ENCODE measurements at places on chromosomes 4 and X. TPM values are rescaled to one million over a fixed set of nuclear protein-coding genes. Genes with fewer than 3 reads are reported as not detected.

The RAB33A gene
- total RNA-seq, result not detected

The HTN3 gene
- total RNA-seq, result not detected

The MAGEE2 gene
- total RNA-seq, result 0.83 TPM

The UNC5C gene
- total RNA-seq, result 3.3 TPM

The AREG gene
- 0.28 TPM for total RNA-seq

DNA sequence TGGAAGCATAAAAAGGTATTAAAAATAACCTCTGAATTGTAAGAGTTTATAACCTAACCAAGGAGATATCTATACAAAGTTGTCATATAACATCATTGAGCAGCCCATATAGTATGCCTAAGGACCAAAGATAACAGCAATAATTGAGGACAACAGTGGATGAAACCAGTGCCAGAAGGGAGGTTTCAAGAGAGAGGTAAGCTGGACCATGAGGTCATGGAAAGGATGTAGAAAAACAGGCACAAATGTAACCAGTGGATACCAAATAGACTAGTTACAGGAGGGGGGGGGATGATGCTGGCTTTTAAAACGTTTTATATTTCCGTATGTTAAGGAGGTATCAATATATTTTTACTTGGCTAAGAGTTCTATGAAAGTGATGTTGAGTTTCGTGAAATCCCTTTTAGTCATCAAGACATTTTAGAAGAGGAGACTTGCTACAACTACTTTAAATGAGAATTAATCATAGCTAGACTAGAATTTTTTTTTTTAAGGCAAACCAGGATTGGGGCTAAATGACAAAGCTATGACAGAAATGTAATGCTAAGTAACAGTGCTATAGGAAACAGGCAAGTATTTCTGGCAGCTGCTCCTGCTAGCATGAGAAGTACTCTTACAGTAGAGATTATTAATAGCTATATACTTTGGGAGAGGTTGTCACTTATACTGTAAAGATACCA is 161.1 kb downstream of the FBXW7 start:
- no peak for DNase-seq

DNA sequence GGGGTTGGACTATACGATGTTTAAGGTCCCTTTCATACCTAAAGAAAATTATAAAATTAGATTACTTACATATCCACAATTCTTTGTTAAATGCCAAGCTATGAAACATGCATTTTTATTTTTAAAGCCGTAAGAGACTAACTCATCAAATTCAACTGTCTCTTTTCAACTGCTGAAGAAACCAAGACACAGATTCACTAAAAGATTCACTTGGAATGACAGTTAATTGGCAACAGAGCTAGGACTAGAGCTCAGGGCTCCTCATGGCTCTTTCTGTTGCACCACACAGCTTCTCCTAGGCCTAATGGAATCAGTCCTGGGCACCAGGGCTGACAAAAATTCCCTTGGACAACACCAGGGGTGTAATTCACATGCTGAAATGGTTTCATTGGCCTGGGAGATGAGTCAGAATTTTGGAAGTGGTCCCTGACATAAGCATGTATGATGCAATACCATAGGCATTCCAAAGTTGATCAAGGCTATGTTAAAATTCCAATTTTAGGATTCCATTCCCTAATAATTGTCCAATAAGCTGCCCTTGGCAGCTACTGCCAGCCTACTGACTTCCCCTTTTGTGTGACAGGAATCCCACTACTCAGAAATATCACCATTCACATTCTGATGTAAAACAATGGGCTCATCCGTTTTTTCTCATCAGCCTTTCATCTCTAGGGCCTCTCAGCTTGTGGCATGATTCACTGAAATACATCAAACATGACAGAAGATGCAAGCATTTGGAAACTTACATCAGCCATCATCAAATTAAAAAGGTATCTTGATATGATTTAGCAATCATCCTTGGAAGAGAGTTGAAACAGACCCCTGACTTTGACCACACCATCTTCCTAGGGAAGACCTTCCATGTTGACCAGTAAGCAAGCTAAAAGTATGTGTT is 54.2 kb downstream of the PLAC1 start:
- peak; percentile 31 for DNase-seq

- DNase-seq, result no peak
These were observed 46.1 kb downstream of the CCDC158 start for GRCh38 chr4:76374798-76375197.

DNA sequence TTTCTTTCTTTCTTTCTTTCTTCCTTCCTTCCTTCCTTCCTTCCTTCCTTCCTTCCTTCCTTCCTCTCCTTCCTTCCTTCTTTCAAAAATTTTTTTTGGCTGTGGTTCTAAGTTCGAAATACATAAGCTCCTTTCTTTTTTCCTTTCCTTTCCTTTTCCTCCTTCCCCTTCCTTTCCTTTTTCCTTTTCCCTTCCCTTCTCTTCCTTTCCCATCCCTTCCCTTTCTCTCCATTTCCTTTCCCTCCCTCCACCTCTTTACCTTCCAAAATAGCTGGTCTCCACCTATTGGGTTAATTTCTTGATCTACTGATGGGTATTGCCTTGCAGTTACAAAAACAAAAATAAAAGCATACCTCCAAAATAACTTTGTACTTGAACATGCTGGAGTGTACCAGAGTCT is 73.4 kb upstream of the GPRIN3 start:
- no peak for DNase-seq

DNA sequence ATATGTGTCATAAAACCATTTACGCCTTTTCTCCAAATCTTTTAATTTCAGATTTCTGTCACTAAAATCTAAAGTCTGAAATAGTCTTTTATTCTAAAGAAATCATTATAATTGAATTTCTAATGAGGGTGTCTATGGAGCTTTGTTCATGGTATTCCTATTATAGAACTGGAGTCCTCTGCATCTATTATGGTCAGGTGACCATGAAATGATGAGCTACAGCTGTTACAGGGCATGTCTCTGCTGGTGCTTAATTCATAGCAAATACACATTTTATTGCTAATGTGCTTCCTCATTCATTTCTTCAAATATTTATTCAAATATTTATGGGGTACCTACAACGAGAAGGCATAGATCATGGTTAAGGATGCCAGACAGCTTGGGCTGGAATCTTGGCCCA is 126.1 kb downstream of the NAA11 start:
- DNase-seq, result no peak

DNA sequence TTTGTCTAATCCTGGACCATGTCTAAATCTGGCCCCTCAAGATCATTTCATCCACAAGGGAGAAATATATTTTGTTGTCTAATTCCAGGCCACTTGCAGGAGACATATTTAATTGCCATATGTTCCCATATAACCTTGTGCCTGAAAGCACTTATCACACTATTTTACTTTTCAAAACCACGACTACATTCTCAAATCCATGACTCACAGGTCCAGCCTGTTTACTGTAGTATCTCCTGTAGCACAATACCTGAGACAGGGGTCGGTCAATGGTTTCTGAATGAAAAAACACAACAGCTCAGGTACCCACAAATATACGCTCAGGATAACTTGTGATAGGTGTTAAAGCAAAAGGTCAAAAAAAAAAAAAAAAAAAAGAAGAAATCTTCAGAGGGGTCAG is 60.9 kb downstream of the SEC24D start:
- DNase-seq, result no peak

DNA sequence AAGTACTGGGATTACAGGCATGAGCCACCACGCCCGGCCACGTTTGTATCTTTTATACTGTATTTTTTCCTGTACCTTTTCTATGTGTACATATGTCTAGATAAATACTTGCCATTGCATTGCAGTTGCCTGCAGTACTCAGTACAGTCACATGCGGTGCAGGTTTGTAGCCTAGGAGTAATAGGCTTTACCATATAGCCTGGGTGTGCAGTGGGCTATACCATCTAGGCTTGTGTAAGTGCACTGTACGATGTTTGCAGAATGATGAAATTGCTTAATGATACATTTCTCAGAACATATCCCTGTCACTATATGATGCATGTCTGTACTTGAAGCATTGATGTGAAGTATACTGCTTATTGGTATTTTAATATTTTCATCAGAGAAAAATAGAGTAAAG is 115.4 kb upstream of the PUDP start:
- DNase-seq, result no peak

GRCh38 chrX:103258275-103258674 is 3.3 kb upstream of the TCEAL8 start:
- DNase-seq, result no peak

GRCh38 chrX:39827951-39828350 is 269.8 kb downstream of the BCOR start:
- no peak for DNase-seq
